CD4-positive, alpha-beta T cell treated with Interleukin-1 beta for 1 hour (primary cell): ENCODE measurements at places on chromosomes 12 and 14.

DNA sequence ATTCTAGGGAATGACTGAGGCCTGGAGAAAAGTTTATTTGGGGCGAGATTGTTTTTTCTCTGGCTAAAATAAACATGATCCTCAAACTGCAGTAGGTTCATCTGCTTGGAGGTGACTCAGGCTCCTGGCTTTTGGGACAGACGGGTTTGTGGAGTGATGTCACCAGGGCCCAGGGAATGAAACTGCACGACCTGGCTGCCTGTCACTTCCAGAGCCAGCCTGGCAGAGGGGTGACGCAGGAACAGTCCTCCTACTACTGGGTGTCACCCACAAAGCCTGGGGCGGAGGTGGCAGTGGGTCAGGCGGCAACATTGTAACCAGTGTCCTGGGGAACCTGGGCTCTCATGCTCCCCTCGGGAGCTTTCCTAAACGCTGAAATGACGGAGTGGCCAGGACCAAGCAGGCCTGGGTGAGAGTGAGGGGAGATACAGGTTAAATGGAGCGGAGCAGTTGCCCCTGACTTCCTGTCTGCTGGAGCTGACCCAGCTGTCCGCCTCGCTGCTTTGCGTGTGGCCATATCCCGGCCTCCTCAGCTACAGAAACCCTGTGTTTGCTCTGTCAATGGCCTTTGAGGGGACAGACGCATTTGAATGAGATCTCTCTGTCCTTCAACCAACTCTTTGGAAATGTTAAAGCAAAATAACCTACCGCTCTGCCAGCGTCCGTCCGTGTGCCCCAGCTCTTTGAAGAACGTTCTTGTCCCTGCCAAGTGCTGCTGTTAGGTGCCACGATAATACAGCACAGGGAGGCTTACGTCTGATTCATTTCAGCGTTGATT, 6.5 kb downstream of the HIP1R start:
- no peak for DNase-seq

DNA sequence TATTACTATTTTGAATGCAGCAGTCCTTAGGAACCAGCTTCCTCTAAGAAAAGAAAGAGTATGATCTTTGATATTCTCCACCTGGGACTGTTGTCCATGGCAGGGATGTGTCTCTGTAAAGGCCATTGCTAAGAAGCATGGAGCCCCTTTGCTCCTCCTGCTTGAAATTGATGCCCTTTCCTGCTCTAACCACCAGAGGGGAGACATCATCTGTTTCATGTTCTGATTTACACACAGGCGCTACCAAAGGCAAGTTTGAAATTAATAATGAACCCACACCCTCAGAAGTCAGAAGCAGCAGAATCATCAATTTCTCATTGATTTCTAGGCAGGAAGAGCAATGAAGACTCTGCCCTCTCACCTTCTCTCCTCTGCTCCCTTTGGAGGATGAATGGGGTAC, 253.8 kb downstream of the RMST start:
- DNase-seq = no peak

GRCh38 chr12:81811061-81811777, 52.1 kb upstream of the PPFIA2 start:
- DNase-seq = no peak

DNA sequence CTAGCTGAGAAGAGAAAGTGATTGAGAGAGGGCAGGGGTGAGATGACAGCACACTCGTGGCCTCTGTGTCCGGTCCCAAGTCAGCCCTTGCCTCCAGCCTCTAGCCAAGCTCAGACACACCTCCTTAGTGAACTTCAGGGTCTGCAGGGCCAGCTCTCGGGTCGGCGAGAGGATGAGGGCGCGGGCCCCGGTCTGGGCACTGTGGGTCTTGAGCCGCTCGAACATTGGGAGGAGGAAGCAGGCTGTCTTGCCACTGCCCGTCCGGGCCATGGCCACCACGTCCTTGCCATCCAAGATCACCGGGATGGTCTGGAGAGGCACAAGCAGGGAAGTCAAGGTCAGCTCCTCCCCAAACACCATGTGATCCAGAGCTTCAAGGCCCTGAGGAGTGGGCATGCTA, 6.3 kb downstream of the DDX54 start:
- no peak for DNase-seq

DNA sequence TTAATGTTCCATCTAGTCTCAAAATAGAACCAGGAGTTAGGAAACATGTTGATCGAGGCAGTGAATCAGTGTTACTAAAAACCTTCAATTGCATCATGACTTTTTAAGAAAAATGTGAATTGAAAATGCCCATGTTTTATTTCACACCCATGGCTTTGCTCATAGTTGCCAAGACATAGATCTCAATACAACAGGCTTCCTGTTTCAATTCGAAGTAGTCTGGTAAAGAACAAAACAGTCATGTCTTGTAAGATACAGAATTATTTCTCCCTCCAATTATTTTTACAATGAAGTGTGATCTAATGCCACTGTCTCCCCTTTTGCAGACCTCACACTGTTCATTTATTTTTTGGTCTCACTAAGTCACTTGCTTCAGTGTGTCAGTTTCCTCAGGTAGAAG, 44.6 kb upstream of the FAR2 start:
- DNase-seq = no peak

DNA sequence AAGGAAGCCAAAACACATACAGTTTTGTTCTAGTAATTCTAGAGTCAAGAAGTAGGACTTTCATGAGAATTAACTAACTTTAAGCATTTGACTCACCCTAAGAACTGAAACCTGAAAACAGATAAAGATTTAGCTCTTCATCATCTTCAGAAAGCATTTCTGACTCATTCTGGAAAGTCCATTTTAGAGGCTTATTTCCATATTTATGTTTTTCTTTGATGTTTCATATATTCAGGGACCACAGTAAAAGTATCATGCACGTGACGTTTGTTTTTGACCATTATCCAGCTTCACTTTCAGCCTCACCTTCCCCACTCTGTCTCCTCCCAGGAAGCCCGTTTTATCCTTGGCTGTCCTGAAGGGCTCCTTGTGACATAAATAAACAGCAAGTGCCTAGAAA, 79.2 kb downstream of the MDGA2 start:
- DNase-seq = no peak

GRCh38 chr14:86310611-86311010, 780.7 kb downstream of the FLRT2 start:
- no peak for DNase-seq
